ENCODE measurements at places on chromosomes 2 and 18. TPM values are rescaled to one million over a fixed set of nuclear protein-coding genes. Genes with fewer than 3 reads are reported as not detected.

DNA sequence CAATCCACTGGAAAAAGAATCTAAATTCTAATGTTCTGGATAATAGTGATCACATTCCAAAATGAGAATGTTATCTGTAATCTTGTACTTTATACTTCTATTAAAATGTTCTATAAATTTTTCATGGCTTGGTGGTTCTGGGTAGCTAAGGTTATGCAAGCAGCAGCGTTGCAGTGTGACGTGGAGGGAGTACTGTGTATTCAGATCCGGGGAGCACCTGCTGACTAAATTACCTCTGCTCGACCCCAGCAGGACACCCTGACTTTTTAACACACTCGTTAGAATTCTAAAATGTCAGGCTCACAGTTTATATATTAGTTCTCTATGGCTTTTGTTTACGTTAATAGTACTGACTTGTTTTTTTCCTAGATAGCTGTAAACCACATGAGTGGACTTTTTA lies 13.0 kb downstream of the ATIC start:
- DNase-seq: no peak
- no peaks in the 10 kb centered on the region for H3K27me3 ChIP-seq
- H3K4me3 ChIP-seq: no peak overlapping the region
- H3K27ac ChIP-seq: no peak overlapping the region

The MC2R gene
- total RNA-seq: not detected

- H3K27ac ChIP-seq: no peak within 1 kb of the TSS
- peak within 1 kb of the TSS; percentile 64 for H3K4me3 ChIP-seq
- H3K27me3 ChIP-seq: no peaks in the 10 kb centered on the region
- no peaks in the 10 kb centered on the region for H3K36me3 ChIP-seq
- DNase-seq: no peak
Observed at GRCh38 chr2:187554011-187554703, at the start of gene TFPI. TSS of gene TFPI (minus strand) at chr2:187554435. CDS start at chr2:187503768, 50,667 bp downstream.

The CFAP221 gene
- total RNA-seq: 2.1 TPM

The NT5DC4 gene
- 0.23 TPM for total RNA-seq

The MOB4 gene
- 36.1 TPM for total RNA-seq

The SLC14A1 gene
- 44.8 TPM for total RNA-seq

The GRHL1 gene
- 1.6 TPM for total RNA-seq

DNA sequence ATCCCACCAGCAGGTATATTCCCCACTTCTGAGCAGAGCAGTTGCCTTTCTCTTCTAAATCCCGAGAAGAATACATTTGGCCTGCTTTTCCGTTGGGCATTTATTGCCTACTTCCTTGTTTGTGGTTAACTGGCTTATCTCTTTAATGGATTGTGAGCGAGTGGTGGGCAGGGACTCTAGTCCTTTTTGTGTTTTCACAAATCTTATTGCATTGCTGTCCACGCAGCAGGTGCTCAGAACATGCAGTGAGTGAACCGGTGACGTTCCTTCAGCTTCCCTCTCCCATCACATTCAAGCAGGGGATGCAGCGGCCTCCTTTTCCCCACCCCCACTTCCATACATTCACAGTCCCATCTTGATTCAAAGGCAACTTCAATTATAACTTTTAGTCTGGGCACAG lies 28.9 kb upstream of the GAREM2 start:
- H3K4me3 ChIP-seq: no peak overlapping the region
- no peaks in the 10 kb centered on the region for H3K36me3 ChIP-seq
- H3K27ac ChIP-seq: no peak overlapping the region
- H3K4me1 ChIP-seq: no peaks in the 10 kb centered on the region
- H3K27me3 ChIP-seq: no peaks in the 10 kb centered on the region
- no peak for DNase-seq

GRCh38 chr18:5693699-5694294 lies 150.0 kb upstream of the EPB41L3 start:
- no peak for DNase-seq
- H3K4me1 ChIP-seq: no peaks in the 10 kb centered on the region
- H3K36me3 ChIP-seq: no peaks in the 10 kb centered on the region
- H3K27ac ChIP-seq: no peak overlapping the region

- no peak overlapping the region for H3K4me3 ChIP-seq
- DNase-seq: no peak
- no peaks in the 10 kb centered on the region for H3K4me1 ChIP-seq
- H3K36me3 ChIP-seq: no peaks in the 10 kb centered on the region
- H3K27ac ChIP-seq: no peak overlapping the region
Observed at GRCh38 chr18:67776929-67777328, 260.4 kb upstream of the DSEL start.

GRCh38 chr18:21538230-21538629 lies 62.3 kb downstream of the ESCO1 start:
- H3K27me3 ChIP-seq: no peaks in the 10 kb centered on the region
- H3K27ac ChIP-seq: no peak overlapping the region
- no peaks in the 10 kb centered on the region for H3K4me1 ChIP-seq
- no peaks in the 10 kb centered on the region for H3K36me3 ChIP-seq
- H3K4me3 ChIP-seq: no peak overlapping the region

GRCh38 chr18:55173291-55173690 lies 214.0 kb upstream of the CCDC68 start:
- H3K36me3 ChIP-seq: no peaks in the 10 kb centered on the region
- H3K27me3 ChIP-seq: no peaks in the 10 kb centered on the region
- no peaks in the 10 kb centered on the region for H3K4me1 ChIP-seq
- no peak for DNase-seq
- no peak overlapping the region for H3K27ac ChIP-seq

The CNGA3 gene
- total RNA-seq: not detected

The ATP6V1B1 gene
- total RNA-seq: 1.8 TPM

The CLEC4F gene
- total RNA-seq: not detected

DNA sequence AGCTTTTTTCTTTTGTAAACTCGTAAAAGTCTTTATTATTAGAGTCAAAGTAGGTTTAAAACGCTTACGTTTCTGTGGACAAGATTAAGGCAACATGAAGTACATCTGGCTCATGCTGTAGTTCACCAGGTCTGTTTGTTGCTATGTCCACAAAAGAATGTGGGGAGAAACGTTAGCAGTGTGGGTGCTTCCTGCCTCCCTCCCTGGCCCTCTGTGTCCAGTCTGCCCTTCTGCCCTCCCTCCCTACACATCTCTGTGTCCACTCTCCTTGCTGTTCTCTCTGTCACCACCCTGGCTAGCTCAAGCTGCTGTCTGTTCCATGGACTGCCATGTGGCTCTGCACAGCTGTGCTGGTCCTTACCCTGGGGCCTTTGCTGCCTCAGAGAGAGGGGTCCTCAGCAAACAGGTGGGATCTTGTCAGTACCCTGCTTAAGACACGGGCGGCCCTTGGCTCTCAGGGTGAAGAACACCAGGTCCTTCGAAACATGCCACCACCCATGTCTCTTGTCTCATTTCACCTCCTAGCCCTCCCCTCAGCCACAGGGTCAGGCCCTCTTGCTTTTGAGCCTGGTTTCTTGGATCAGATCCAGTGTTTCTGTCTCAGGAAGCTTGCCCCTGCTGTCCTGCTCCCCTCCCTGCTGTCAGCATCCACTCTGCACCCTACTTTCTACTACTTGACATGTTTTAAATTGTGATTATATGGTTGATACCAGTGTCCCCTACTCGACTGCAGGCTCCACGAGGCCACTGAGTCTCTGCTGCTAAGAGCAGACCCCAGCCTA lies 79.2 kb downstream of the LIMS1 start:
- H3K27me3 ChIP-seq: no peaks in the 10 kb centered on the region
- H3K36me3 ChIP-seq: no peaks in the 10 kb centered on the region
- H3K4me1 ChIP-seq: no peaks in the 10 kb centered on the region
- no peak for DNase-seq
- no peak overlapping the region for H3K27ac ChIP-seq
- H3K4me3 ChIP-seq: no peak overlapping the region

GRCh38 chr2:13524492-13524891 lies 807.8 kb downstream of the TRIB2 start:
- H3K36me3 ChIP-seq: no peaks in the 10 kb centered on the region
- no peak overlapping the region for H3K4me3 ChIP-seq
- no peak for DNase-seq
- no peaks in the 10 kb centered on the region for H3K4me1 ChIP-seq
- H3K27me3 ChIP-seq: no peaks in the 10 kb centered on the region

The HES6 gene
- total RNA-seq: 3.3 TPM

DNA sequence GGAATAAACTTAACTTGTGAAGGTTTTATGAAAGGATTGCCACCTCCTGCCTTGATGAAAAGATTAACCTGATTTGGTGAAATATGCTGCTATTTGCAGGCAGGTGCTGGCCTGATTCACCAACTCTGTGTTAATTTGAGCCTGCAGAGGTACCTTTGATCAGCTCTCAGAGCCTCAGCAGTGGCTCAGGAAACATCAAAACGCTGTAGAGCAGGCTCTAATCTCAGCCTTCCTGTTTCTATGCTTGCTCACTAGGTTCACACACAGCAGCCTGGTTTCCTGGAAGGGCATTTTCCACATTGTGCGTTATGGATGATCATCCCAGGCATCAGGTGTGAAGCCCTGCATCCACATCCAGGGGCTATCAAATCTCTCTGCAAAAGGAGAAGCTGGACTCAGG lies 16.9 kb downstream of the TGIF1 start:
- peaks cover 1% of the 10 kb centered on the region for H3K36me3 ChIP-seq
- no peaks in the 10 kb centered on the region for H3K4me1 ChIP-seq
- no peaks in the 10 kb centered on the region for H3K27me3 ChIP-seq
- H3K4me3 ChIP-seq: no peak overlapping the region
- DNase-seq: no peak

DNA sequence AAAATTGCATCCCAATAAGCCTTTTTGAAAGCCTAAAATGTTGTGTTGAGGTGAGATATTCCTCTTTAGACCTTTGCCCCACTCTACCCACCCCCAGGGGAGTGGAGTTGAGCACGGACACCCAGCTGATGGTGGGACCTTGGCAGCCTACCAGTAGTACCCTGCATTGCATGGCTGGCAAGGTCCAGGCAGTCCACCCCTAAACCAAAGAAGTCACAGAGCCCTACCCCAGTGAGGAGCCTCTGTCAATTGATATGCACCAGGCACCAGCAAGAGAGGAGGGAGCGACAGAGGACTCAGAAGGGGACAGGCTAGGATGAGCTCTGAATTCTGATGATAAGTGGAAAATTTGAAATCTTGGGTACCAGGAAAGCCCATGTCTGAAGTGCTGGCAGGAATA lies 38.6 kb downstream of the MARCO start:
- no peak for DNase-seq
- no peaks in the 10 kb centered on the region for H3K4me1 ChIP-seq
- no peak overlapping the region for H3K4me3 ChIP-seq

GRCh38 chr18:48968412-48969215 lies 17.8 kb upstream of the SMAD7 start:
- H3K27ac ChIP-seq: no peak overlapping the region
- H3K4me3 ChIP-seq: no peak overlapping the region
- no peaks in the 10 kb centered on the region for H3K27me3 ChIP-seq
- no peaks in the 10 kb centered on the region for H3K4me1 ChIP-seq
- no peak for DNase-seq

- DNase-seq: no peak
- H3K4me1 ChIP-seq: peaks cover 4% of the 10 kb centered on the region
- H3K27me3 ChIP-seq: no peaks in the 10 kb centered on the region
- no peaks in the 10 kb centered on the region for H3K36me3 ChIP-seq
- H3K4me3 ChIP-seq: no peak overlapping the region
Observed at GRCh38 chr2:65386989-65387388, 45.4 kb downstream of the SPRED2 start.

DNA sequence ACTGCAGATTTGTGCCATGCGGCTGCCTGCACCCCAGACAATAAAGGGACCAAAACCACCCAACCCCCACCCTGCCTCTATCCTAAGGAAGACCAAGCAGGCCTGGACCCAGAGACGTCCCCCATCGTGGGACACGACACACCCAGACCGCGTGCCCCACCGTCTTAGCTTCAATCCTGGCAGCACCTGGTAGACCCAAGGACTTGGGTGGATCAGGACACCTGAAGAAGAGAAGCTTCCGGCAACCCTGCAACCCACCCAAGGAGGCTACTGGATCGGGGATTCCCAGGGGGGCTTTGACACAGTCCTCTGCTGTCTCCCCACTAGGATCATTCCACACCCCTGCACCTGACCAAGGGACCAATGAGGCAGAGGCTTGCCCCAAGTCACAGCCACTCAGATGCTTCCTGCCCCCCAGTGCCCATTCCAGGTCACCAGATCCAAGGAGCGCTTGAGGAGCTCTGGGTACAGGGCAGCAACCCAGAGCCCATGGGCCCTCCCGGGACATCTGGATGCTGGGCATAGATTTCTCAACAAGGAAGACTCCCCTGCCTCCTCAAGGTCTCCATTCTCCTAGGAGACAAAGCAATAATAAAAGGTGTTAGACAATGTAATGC lies 3.6 kb downstream of the ALPI start:
- no peaks in the 10 kb centered on the region for H3K36me3 ChIP-seq
- DNase-seq: peak; percentile 62
- H3K27me3 ChIP-seq: no peaks in the 10 kb centered on the region
- no peaks in the 10 kb centered on the region for H3K4me1 ChIP-seq

DNA sequence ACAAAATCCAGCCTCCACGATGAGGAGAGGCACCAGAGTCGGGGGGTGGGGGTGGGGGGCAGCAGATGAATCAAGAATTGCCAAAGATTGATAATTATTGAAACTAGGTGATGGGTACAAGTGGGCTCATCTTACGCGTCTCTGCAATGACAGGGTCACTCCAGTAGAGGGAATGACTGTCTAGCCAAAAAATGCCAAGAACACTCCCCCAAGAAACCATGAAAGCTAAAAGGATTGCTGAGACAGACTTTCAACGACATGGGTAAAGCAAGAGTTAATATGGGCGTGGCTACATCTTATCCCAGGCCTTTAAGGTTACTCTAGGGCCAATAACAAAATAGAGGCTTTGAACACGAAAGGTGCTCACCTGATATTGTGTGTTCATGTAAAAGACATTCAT lies 86.5 kb downstream of the STK39 start:
- peaks cover 3% of the 10 kb centered on the region for H3K36me3 ChIP-seq
- no peaks in the 10 kb centered on the region for H3K27me3 ChIP-seq
- no peak overlapping the region for H3K27ac ChIP-seq
- no peak for DNase-seq
- peaks cover 6% of the 10 kb centered on the region for H3K4me1 ChIP-seq

GRCh38 chr2:165044505-165045303 lies 89.4 kb upstream of the SLC38A11 start:
- DNase-seq: no peak
- H3K27me3 ChIP-seq: no peaks in the 10 kb centered on the region
- H3K27ac ChIP-seq: no peak overlapping the region

The SERPINB11 gene
- not detected for total RNA-seq

The RESP18 gene
- total RNA-seq: not detected

GRCh38 chr18:25518716-25519053 lies 166.7 kb upstream of the ZNF521 start:
- H3K36me3 ChIP-seq: no peaks in the 10 kb centered on the region
- H3K4me3 ChIP-seq: no peak overlapping the region

- no peaks in the 10 kb centered on the region for H3K27me3 ChIP-seq
- no peaks in the 10 kb centered on the region for H3K36me3 ChIP-seq
- no peak overlapping the region for H3K27ac ChIP-seq
- no peak for DNase-seq
- no peaks in the 10 kb centered on the region for H3K4me1 ChIP-seq
Observed at GRCh38 chr2:73965053-73965452, 19.7 kb upstream of the TET3 start.

- DNase-seq: no peak
- H3K27ac ChIP-seq: no peak overlapping the region
- H3K36me3 ChIP-seq: no peaks in the 10 kb centered on the region
- H3K4me3 ChIP-seq: no peak overlapping the region
Observed at GRCh38 chr2:9335322-9335832, 88.0 kb downstream of the ITGB1BP1 start.

- no peak for DNase-seq
- no peak overlapping the region for H3K4me3 ChIP-seq
- H3K36me3 ChIP-seq: no peaks in the 10 kb centered on the region
Observed at GRCh38 chr2:197674060-197674459, 1.3 kb downstream of the RFTN2 start.

- peak; percentile 47 for DNase-seq
Observed at GRCh38 chr2:241193271-241193670, 4.8 kb downstream of the ANO7 start.

Data from aorta (tissue), 5 donors.